ENCODE measurements at places on chromosomes 16 and 17.

GRCh38 chr16:86833136-86833535, 254.8 kb downstream of the FOXL1 start:
- no peaks in the 10 kb centered on the region for H3K4me1 ChIP-seq
- no peak overlapping the region for H3K27ac ChIP-seq
- H3K36me3 ChIP-seq: no peaks in the 10 kb centered on the region
- no peak overlapping the region for H3K4me3 ChIP-seq

DNA sequence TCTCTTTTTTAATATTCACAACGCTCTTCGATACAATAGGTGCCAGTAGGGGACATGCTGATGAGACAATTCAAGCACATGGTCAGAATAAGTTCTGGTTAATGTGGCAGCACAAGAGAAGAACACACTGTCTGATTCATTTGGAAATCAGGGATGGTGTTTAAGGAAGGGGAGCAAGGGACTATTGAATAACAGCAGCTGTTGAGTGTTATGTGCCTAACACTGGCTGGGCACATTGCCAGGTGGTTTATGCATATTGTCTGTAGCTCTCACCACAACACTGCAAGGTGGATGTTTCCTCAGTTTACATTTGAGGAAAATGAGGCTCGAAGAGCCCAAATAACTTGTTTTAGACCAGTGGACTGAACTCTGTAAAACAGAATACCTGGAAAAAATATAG, 44.2 kb downstream of the LYRM9 start:
- DNase-seq: no peak
- peaks cover 12% of the 10 kb centered on the region for H3K4me1 ChIP-seq
- H3K36me3 ChIP-seq: peaks cover 2% of the 10 kb centered on the region
- H3K27ac ChIP-seq: no peak overlapping the region

DNA sequence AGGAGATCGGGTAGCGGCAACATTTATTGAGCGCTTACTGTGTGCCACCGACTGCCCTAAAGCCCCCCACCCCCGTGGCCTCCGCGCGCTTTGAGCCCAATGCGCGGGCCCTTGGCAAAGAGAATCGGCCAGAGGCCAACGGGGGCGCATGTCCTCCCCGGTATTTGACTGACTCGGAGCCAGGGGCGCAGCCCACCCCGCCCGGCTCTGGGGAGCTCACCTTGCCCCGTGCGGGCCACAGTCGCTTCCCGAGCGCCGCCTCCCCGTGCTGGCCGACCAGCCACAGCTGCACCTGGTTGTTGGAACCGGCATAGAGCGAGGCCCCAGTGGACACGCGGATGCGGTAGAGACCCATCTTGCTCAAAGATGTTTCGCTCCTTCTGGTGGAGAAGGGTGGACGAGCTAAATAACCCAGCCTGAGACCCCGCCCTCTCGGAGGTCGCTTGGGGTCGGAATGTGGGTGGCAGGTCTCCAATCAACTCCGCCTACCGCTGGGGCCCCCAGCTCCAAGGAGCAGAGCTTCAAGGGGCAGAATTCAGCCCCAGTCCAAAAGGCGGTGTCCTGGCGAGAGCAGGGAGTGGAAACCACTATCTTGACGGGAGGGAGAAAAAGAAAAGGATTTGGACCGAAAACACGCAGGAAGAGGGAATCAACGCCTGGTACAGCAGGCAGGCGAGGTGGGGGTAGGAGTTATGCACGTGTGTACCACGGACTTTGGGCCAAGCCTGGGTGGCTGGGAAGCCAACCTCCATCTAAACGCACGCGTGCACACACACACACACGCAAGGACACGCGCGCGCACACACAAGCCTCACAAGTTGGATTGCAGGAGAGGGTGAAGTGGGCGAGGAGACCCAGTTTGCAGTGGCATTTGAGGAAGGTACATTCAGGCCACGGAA, at the start of gene ALOX15:
Gene ALOX15 (minus strand): TSS at position 382 of the 899 bp plus-strand sequence. CDS start 27 bp downstream, at position 355.
- DNase-seq: no peak
- H3K4me1 ChIP-seq: peaks cover 21% of the 10 kb centered on the region
- H3K27me3 ChIP-seq: peaks cover 93% of the 10 kb centered on the region
- H3K36me3 ChIP-seq: no peaks in the 10 kb centered on the region

- no peaks in the 10 kb centered on the region for H3K27me3 ChIP-seq
- no peak for DNase-seq
- no peak overlapping the region for H3K4me3 ChIP-seq
- H3K36me3 ChIP-seq: no peaks in the 10 kb centered on the region
- H3K27ac ChIP-seq: no peak overlapping the region
Measured at GRCh38 chr17:17539591-17539990, 43.4 kb upstream of the RASD1 start.

GRCh38 chr17:73257516-73257915, 4.2 kb downstream of the CPSF4L start:
- no peaks in the 10 kb centered on the region for H3K27me3 ChIP-seq
- DNase-seq: no peak
- H3K4me1 ChIP-seq: no peaks in the 10 kb centered on the region
- H3K27ac ChIP-seq: no peak overlapping the region

DNA sequence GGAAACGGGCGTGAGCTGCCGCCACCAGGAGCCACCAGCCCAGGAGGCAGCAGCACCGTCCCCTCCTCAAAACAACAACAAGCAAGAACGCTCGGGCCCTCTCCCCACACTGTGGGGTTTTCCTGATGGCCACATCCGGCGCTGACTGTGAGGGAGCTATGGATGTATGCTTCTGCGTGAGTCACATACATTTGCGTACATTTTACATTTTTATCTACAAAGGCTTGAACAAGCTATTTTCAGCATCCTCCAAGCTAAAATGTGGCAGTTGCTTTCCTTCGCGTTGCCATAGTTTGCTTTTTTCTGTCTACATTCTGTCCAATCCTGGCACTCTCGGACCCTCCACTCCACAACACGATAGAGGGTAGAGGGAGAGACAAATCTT, 2.0 kb upstream of the ABR start:
- no peaks in the 10 kb centered on the region for H3K36me3 ChIP-seq
- H3K27ac ChIP-seq: no peak overlapping the region
- H3K4me3 ChIP-seq: no peak overlapping the region
- peaks cover 14% of the 10 kb centered on the region for H3K4me1 ChIP-seq
- H3K27me3 ChIP-seq: no peaks in the 10 kb centered on the region

- no peaks in the 10 kb centered on the region for H3K27me3 ChIP-seq
- DNase-seq: no peak
- H3K4me3 ChIP-seq: no peak overlapping the region
- H3K4me1 ChIP-seq: no peaks in the 10 kb centered on the region
- no peak overlapping the region for H3K27ac ChIP-seq
- H3K36me3 ChIP-seq: peaks cover 3% of the 10 kb centered on the region
Measured at GRCh38 chr16:53599548-53599947, 96.5 kb upstream of the AKTIP start.

DNA sequence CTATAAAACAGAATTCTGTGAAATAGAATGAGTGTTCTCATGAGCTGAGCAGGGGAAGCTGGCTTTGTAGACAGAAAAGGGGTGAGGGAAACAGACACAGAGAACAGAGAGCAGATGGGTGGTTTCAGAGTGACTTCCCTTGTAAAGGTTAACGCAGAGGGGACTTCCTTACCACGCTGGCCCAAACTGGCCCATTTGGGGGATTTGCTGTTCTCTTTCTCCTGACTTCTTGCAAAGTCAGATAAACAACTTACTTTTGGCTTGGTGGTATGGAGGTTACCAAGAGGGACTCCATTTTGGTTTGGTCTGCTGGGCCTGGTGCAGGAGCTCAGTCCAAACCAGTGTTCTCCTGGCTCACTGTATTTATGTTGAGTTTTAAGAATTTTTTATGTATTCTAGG, 48.4 kb downstream of the SEC14L1 start:
- peaks cover 4% of the 10 kb centered on the region for H3K4me1 ChIP-seq
- peaks cover 27% of the 10 kb centered on the region for H3K36me3 ChIP-seq
- H3K4me3 ChIP-seq: peak overlapping the region; percentile 53
- H3K27me3 ChIP-seq: no peaks in the 10 kb centered on the region
- peak overlapping the region; percentile 99 for H3K27ac ChIP-seq

DNA sequence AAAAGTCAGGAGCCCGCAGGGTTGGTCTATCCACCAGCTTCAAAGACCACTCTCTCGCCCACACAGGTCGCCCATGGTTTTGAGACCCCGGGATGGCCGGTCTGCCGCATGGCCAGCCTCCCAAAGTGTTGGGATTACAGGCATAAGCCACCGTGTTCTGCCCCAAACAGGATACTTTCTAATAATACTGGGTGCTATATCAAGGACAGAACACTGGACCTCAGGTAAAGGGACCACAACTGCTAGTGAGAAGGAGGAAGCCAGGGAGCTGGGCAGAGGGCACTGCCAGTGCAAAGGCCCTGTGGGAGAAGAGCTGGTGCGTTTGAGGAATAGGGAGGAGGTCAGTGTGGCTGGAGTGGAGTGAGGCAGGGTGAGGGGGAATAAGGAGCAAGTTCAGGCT, 34.1 kb downstream of the IL21R start:
- peaks cover 19% of the 10 kb centered on the region for H3K4me1 ChIP-seq
- H3K36me3 ChIP-seq: peaks cover 25% of the 10 kb centered on the region
- no peaks in the 10 kb centered on the region for H3K27me3 ChIP-seq

DNA sequence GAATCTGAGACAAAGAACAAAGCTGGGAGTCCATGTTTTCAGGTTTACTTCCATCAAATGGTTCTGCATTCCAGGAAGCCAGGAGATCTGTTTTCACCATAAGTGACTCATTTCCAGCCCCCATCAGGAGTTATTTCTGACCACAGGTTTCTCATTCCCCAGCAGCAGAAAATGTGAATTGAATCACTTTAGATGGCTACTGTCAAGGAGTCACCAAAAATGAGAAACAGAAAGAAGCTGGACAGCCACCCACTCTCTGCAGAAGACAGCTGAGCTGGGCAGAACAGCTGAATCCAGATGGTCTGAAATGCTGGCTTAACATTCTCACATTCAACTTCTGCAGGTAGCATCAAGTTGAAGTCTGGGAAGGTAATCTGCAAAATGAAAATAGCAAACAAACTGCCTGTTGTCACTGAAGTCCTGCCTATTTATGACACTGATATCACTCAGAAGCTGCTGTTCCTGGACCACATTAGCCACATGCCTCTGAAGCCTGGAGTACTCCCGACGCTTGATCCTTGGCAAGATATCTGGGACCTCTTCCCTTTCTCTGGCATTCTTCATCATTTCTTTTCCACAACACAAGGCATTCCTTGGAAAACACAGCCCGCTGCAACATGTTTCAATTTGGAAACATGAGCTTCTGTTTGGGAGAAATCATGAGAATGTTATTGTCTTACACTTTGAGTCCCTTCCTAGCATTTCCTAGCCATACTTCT, 15.3 kb downstream of the CCL11 start:
- no peaks in the 10 kb centered on the region for H3K4me1 ChIP-seq
- peaks cover 38% of the 10 kb centered on the region for H3K27me3 ChIP-seq
- no peak for DNase-seq

GRCh38 chr16:83713597-83713996, 94.2 kb upstream of the HSBP1 start:
- H3K27me3 ChIP-seq: no peaks in the 10 kb centered on the region
- no peak overlapping the region for H3K27ac ChIP-seq
- H3K36me3 ChIP-seq: no peaks in the 10 kb centered on the region
- H3K4me3 ChIP-seq: no peak overlapping the region
- peaks cover under 1% of the 10 kb centered on the region for H3K4me1 ChIP-seq

- no peak overlapping the region for H3K4me3 ChIP-seq
- H3K36me3 ChIP-seq: peaks cover 8% of the 10 kb centered on the region
- H3K4me1 ChIP-seq: peaks cover 10% of the 10 kb centered on the region
- no peaks in the 10 kb centered on the region for H3K27me3 ChIP-seq
- H3K27ac ChIP-seq: no peak overlapping the region
Measured at GRCh38 chr16:87733190-87733589, 32.6 kb downstream of the KLHDC4 start.

DNA sequence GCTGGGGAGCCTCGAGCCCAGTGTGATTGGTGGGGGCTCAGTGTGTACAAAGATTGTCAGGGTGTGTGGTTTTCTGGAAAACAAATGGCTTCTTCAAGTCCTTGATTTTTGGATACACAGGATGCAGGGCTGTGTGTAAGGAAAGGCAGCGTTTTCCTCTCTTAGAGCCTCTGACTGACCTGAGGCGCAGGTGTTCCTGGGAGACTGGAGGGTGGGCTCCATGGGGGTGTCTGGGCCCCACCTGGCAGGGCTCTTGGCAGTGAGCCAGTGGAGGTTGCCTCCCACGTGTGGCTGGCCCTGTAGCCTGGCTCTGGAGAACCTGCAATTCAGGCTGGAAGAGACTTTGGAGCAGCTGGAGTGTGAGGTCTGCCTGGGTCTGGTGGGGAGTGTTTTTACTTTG, 5.0 kb downstream of the FOXK2 start:
- no peaks in the 10 kb centered on the region for H3K27me3 ChIP-seq
- H3K36me3 ChIP-seq: peaks cover 11% of the 10 kb centered on the region
- DNase-seq: no peak
- peak overlapping the region; percentile 27 for H3K4me3 ChIP-seq
- peaks cover 81% of the 10 kb centered on the region for H3K4me1 ChIP-seq

DNA sequence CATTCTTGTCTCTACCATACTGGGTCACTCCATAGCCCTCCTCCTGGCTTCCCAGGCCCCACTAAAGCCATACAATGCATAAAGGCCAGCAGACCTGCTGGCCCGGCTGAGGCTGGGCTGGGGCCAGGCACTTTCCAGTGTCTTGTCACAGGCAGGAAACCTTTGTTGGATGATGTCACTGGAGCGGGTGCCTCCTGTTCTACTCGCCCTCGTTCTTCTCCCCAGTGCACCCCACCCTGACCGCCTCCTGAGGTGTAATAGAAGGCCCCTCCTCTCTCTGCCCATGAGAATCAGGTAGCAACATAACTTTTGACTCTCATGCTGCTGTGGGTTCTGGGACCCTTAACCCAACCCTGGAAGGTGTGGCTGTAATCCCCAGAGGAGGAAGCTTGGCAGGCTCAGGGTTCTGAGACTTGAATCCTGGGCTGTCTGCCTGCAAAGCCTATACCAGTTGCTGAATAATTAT, 54.2 kb upstream of the IL34 start:
- H3K4me3 ChIP-seq: no peak overlapping the region
- no peaks in the 10 kb centered on the region for H3K27me3 ChIP-seq
- H3K36me3 ChIP-seq: no peaks in the 10 kb centered on the region
- no peaks in the 10 kb centered on the region for H3K4me1 ChIP-seq
- H3K27ac ChIP-seq: no peak overlapping the region
- DNase-seq: no peak

DNA sequence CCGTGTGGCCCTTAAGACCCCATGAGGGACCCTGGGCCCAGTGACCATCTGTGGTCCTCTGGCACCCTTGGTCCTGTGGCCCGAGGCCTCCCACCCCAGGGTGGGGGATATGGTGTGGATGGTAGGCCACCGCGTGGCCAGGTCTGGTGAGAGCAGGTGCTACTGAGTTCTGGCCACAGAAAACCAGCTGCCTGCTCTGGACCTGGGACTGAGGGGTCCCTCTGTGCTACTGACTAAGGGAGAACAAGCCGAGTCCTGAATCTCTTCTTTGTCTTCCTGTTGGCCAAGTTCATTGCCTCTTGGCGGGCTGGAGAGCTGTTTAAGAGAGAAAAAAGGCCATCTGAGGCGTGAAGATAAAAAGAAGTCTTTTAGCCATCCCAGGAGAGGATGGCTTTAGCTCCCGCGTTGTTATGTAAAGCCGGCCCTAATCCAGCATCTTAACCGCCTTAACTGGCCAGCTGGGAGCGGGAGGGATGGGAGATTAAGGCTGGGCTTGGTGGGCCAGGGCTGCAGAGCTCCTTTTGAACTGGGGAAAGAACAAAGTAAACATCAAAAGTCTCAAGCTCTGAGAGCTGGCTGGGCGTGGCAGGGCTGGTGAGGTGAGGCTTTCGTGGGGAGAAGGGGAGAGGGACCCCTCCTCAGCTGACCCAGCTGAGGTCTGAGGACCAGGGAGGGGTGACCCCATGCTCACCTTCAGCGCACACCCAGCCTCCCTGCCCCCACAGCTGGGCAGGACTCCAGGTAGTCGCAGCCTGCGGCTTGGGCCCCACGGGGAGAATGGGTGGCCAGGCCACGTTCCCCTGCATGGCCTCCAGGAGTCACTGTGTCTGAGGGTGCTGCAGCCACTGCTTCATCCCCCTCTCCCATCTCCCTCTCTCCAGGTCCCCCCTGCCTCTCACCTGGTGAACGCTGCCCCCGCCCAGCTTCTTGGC, 62.4 kb downstream of the NKD1 start:
- no peak overlapping the region for H3K4me3 ChIP-seq
- no peak overlapping the region for H3K27ac ChIP-seq
- no peaks in the 10 kb centered on the region for H3K36me3 ChIP-seq
- no peak for DNase-seq
- peaks cover 11% of the 10 kb centered on the region for H3K4me1 ChIP-seq

Measured in activated T-cell treated with anti-CD3 and anti-CD28 coated beads, Interleukin-2, amount 50 U/mL, for 72 hours (primary cell).